ENCODE measurements at places on chromosomes 12 and 14. TPM values are rescaled to one million over a fixed set of nuclear protein-coding genes. Genes with fewer than 3 reads are reported as not detected.

Gene DBX2
- polyA plus RNA-seq = not detected

DNA sequence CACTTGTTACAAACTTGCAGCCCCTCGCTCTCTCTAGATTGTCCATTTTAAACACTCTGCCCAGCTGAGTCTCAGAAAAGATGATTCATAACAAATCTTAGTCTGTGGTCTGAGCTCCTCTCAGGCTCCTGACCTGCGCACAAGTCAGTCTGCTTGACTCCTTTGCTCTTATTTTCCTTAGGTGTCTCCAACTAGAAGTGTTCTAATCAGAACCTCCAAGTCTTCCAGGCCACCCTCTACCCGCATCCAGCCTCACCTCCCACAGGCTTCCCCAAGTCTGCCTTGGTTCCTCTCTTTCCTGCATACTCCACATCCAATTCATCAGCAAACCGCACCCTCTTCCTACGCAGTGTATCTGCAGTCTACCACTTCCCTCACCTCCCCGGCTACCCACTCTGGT, 42.4 kb upstream of the BDKRB2 start:
- H3K36me3 ChIP-seq = no peaks in the 10 kb centered on the region
- no peaks in the 10 kb centered on the region for H3K27me3 ChIP-seq
- no peaks in the 10 kb centered on the region for H3K4me1 ChIP-seq
- H3K4me3 ChIP-seq = no peak overlapping the region

DNA sequence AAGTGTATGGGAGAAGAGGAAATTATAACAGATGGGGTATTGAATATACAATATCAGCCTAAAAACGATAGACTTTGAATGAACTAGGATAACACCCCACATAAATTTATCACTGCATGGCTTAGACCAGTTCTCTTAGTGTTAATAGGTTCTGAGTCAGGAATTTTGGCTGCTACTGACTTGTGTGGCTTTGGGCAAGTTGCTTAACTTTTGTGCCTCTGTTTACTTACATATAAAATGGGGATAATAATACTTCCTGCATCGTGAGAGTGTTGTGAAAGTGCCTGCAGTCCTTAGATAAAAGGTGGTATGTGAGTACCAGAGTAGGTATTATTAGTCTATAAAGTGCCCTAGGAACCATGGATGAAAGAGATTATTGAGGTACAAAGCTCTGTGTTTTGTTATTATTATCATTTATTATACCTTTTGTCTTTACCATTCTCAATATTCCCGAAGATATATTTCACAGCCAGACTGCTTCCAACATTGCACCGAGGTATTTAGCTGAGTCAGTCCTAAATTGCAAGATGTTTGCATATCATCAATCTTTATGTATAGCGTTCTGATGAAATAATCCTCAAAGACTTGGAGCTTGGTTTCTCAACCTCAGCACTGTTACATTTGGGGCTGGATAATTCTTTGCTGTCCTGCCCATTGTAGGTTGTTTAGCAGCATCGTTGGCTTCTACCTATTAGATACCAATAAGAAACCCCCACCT, 2.3 kb upstream of the PAWR start:
- no peaks in the 10 kb centered on the region for H3K27me3 ChIP-seq
- DNase-seq = no peak
- 0 out of 2 replicates have a peak, but pooled peaks cover 5% of the 10 kb centered on the region for H3K4me1 ChIP-seq
- H3K36me3 ChIP-seq = no peaks in the 10 kb centered on the region
- no peak overlapping the region for H3K27ac ChIP-seq

Gene PTPN21
- polyA plus RNA-seq = not detected

DNA sequence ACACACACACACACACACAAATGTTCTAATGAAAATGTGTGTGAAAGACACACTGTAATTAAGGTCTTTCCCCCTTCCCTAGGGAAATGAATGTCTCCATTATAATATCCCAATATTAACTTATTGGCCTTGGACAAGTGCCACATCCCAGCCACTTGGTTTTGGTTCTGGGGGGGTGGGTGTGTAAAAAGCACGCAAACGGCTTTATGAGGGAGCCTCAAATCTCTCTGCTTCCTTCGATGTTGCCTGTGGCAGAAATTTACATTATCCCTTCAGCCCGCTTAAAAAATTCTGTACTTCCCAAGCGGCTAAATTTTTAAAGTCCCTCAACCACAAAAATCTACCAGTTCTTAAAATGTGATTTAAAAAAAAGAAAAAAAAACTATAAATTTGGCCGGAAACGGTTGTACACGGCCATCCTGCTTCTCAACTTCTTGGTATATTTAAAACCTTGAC, 432 bp downstream of the C14orf93 start:
- peak overlapping the region; percentile 76 for H3K4me3 ChIP-seq
- peaks cover 21% of the 10 kb centered on the region for H3K4me1 ChIP-seq
- peak overlapping the region; percentile 82 for H3K27ac ChIP-seq
- no peak for DNase-seq

- no peak overlapping the region for H3K4me3 ChIP-seq
- H3K36me3 ChIP-seq = no peaks in the 10 kb centered on the region
- H3K4me1 ChIP-seq = peaks cover 24% of the 10 kb centered on the region
These were observed 35.9 kb upstream of the WNK1 start for GRCh38 chr12:716506-716905.

Gene AJUBA
- polyA plus RNA-seq = not detected

- no peak overlapping the region for H3K27ac ChIP-seq
- no peaks in the 10 kb centered on the region for H3K36me3 ChIP-seq
- no peak overlapping the region for H3K4me3 ChIP-seq
- no peak for DNase-seq
These were observed 21.1 kb upstream of the TAS2R14 start for GRCh38 chr12:10960211-10960610.

- H3K4me1 ChIP-seq = no peaks in the 10 kb centered on the region
- no peak overlapping the region for H3K27ac ChIP-seq
- H3K4me3 ChIP-seq = no peak overlapping the region
- no peak for DNase-seq
These were observed 18.6 kb downstream of the NAP1L1 start for GRCh38 chr12:76065917-76066316.

DNA sequence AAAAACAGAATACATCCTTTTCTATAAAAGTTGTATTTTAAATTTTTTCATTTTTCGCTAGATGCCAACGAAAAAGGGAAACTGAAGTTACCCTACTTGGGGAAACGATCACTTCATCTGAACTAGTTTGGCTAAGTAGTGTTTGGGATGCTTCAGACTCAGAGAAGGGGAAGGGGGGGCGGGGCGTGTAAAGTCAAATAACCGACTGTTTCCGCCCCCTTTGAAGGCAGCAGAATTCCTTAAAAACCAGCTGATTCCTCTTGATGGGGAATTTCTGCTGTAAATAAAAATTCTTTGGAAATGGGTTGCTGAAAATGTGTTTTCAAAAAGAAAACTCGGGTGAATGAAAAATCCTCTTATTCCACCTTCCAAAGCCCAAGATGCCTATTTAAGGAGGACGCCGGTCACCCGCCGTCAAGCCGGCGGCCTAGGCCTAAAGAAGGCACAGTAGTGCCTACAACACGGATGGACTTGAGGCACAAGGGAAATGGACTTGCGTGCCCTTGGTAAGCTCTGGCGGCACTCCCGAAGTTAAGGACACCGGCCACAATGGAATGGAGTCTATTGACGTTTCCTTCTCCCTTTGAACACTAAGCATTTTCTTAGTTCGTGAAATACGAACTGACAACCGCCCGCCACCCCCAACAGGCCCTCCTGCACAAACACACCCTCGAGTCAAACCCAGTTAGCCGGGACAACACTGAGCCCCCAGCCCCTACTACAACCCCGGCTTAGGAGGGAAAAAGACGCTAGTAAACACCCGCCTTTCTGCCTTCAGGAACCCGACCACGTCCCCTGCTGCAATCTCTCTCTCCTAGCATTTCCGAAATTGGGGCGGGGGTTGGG, 1.9 kb downstream of the ATXN2 start:
- no peaks in the 10 kb centered on the region for H3K36me3 ChIP-seq
- H3K4me1 ChIP-seq = no peaks in the 10 kb centered on the region
- no peaks in the 10 kb centered on the region for H3K27me3 ChIP-seq
- no peak for DNase-seq
- peak overlapping the region; percentile 99 for H3K4me3 ChIP-seq
